Umbilical cord (tissue), 2 donors: ENCODE measurements at places on chromosomes 7 and 10. TPM values are rescaled to one million over a fixed set of nuclear protein-coding genes. Genes with fewer than 3 reads are reported as not detected.

DNA sequence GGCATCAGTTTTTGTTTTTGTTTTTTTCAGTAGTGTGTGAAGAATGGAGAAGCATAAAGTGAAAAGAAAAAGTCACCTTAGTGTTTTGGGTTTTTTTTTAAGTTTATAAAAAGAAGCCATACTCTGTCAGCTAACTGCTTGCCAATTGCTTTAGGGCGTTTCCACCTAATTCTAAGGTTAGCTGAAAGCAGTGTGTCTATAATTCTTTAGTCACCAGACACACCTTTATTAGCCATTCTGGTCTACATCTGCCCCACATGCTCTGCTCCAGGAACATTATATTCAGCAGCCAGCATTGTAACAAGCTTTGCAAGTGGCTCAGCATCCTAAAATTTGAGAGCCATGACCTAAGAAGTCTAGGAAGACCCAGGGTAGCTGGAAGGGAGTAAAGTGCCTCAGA lies 14.1 kb upstream of the SLC16A12 start:
- DNase-seq: no peak

The FMC1 gene
- 5.5 TPM for total RNA-seq

GRCh38 chr7:12583176-12583575 lies 12.7 kb downstream of the SCIN start:
- DNase-seq: no peak

The GNG11 gene
- 35.6 TPM for total RNA-seq

GRCh38 chr7:77367976-77368375 lies 48.2 kb downstream of the GSAP start:
- no peak for DNase-seq

DNA sequence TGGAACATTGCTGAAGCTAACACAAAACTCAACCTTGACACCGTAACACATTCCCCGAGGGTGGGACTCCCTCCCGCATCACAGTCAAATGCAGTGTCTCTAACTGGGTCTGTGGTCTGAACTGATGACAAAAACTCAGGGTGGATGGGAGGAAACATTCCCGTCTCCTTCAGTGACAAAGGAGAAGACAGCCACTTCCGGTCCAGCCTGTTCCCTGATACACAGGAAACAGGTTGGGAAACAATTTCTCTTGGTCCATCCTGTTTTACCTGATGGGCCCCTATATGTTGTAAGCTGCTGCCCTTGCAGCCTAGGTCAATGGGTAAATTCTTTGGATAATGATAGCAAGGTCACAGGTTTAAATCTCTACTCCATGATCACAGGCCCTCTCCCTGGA lies 20.4 kb downstream of the SLC13A4 start:
- DNase-seq: no peak

The RNF148 gene
- total RNA-seq: 0.48 TPM

- DNase-seq: no peak
Measured at GRCh38 chr10:117132751-117133231, 5.3 kb downstream of the VAX1 start.

The TMEM139 gene
- 0.72 TPM for total RNA-seq

- DNase-seq: peak; percentile 33
Measured at GRCh38 chr7:87344446-87344845, 1.0 kb upstream of the CROT start.

GRCh38 chr10:44650691-44651661 lies 260.2 kb upstream of the TMEM72 start:
- peak; percentile 24 for DNase-seq

GRCh38 chr10:101062232-101063049 lies 652 bp downstream of the KAZALD1 start:
- DNase-seq: peak; percentile 61

DNA sequence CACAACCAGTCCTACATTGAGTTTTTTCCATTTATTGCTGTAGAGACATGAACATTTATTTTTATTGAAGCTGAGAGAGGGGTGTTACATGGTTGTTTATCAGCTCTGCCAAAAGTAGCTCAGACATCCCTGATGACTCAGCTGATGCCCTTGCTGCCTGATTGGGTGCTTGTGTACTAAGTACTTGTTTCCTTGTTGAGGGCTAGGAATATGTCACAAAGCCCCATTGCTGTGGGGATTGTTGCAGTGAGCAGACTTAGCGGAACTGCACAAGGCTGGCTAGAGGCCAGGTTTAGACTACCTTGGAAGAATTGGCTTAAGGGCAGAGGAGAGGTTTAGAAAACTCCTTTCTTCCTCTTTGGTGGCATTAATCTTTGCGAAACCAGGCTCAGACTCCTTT lies 110.6 kb downstream of the AUTS2 start:
- peak; percentile 22 for DNase-seq

DNA sequence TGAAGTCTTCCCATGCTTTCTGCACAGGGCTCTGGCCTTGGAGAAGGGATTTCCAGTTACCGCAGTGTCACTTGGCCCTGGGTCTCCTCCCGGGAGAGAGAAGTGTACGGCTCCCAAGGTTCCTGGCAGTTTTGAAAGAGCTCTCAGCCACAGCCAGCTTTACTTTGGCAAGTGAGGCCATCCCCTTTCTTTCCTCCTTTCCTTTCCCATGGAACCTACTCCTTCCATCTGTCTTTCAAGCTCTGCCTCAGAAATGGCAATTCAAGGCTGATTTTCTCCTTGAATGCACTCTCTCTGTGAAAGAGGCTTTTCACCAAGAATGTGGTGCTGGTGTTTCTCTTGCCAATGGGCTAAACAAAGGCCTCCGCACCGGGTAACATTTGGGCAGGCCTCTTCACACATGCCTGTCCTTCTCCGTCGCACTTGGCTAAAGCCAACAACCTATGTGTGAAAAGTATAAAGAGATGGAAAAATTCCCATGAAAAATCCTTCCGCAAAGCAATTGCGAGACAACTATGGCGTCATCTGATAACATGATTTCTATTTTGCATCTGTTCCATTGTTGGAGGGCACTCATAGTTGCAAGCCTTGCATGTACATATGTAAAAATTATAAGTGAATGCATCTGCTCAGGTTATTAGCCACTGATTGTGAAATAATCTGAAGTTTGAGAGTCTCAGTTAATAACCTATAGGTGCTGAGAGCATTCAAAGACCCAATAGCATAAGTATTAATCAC lies 125.4 kb downstream of the PFKFB3 start:
- no peak for DNase-seq

GRCh38 chr7:140867467-140868462 lies 57.0 kb downstream of the BRAF start:
- DNase-seq: no peak

DNA sequence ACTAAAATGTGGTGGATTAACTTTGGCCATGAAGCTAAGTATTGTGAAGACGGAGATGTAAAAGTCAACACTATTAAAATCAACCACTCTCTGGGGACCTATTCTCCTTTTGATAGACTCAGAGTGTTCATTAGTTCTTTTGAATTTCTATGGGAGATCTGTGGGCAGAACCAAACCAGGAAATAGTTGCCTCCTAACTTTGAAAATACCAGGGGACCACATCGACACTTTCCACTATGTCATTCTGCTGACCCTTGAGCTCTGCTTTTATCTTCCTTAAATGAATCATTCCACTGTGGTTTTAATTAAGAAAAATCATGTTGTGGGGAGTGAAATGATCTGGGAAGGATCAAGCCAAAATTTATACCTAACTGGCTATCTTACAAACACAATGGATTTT lies 960.5 kb downstream of the GATA3 start:
- no peak for DNase-seq

The ABCB1 gene
- 8.7 TPM for total RNA-seq

- no peak for DNase-seq
Measured at GRCh38 chr7:121562259-121562658, 166.2 kb upstream of the FAM3C start.

GRCh38 chr10:51620131-51620530 lies 79.3 kb downstream of the CSTF2T start:
- DNase-seq: no peak

- DNase-seq: no peak
Measured at GRCh38 chr10:71659111-71659634, 60.4 kb downstream of the C10orf105 start.

DNA sequence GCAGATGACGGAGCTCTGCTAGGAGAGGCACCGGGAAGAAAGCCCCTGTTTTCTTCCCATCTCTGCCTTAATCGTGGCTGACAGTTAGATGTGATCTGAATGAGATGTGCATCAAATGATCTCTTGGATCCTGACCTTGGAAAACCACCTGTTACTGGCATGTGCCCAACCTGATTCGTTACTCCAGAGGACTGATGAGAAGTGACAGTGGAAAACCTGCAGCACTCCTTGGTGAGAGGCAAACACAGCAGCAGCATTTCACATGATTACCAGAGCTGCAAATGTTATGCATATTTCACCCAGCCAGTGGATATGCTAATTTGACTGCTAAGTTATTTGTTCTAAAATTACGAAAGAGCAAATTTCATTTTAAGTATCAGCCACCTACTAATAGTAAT lies 95.3 kb downstream of the PTPRN2 start:
- no peak for DNase-seq

DNA sequence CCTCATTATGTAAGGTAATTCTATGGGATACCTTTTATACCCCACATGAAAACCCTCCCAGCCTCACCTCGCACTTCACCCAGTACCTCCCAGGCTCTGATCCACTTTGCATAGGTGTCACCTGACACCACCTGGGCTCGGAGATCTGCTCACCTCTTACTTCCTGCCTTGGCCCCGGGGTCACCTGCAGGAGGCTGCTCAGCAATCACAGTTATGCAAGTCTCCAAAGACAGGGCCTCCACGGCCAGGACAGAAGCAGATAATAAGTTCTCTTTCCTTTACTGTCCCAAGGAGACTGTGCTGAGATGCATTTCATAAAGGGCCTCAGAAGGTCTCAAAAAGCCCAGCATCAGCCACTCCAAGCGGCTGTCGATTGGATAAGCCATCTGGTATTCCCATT lies 112.4 kb upstream of the PPP2R2D start:
- DNase-seq: no peak

The UPK3BL2 gene
- 21.9 TPM for total RNA-seq

The GIMAP8 gene
- total RNA-seq: 1.2 TPM

- no peak for DNase-seq
Measured at GRCh38 chr10:78749898-78750297, 318.9 kb upstream of the ZMIZ1 start.

DNA sequence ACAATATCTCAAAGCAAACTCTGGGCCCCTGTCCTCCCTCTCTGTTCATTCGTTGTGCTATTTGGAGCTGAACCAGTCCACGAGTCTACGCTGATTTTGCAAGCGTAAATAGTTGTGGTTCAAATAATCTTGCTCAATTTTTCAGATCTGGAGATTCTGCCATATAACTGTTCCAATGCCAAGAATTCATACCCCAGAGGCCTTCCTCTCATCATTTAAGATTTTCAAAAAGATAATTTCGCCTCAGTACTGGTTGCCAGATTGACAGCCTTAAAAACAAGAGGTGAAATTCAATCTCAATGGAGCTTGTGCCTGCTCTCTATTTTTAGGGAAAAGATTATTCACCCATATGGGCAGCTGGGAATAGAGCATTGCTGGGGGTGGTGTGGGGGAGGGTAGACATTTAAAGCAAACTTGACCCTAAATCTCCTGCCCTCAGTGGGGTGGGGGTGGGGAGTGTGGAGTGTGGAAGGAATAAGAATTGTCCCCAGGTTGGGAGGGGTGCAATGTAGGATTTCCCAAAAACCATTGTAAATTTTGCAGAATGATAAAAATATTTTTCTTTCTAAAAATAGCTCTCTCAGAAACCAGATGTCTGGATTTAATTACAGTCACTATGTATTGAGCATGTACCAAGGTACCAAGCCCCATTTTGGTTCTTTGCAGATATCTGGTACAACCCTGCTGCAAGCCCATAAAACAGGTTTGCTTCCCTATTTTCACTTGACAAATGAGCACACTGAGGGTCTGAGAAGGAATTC lies 104.7 kb upstream of the EEPD1 start:
- peak; percentile 77 for DNase-seq

DNA sequence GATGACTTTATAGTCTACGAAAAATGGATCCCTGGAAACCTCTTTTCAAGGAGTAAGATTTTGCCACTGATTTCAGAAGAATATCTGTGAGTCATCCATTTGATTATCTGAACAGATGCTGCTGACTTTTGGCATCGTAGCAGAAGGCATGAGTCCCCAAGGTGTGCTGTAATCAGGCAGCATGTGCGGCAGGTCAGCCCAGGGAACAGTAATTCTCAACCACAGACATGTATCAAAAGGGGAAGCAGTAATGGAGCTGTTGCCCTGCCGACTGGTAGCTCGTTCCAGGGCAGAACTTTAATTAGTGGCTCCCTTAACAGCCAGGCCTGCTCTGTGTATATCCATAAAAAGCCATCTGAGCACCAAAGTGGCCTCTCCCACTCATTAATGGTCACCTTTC lies 5.7 kb upstream of the VWC2 start:
- DNase-seq: no peak

GRCh38 chr7:102272075-102272916 lies 14.4 kb upstream of the SH2B2 start:
- peak; percentile 70 for DNase-seq

- DNase-seq: no peak
Measured at GRCh38 chr7:70472601-70473237, 659.2 kb upstream of the GALNT17 start.

The FKBP6 gene
- total RNA-seq: 0.72 TPM

DNA sequence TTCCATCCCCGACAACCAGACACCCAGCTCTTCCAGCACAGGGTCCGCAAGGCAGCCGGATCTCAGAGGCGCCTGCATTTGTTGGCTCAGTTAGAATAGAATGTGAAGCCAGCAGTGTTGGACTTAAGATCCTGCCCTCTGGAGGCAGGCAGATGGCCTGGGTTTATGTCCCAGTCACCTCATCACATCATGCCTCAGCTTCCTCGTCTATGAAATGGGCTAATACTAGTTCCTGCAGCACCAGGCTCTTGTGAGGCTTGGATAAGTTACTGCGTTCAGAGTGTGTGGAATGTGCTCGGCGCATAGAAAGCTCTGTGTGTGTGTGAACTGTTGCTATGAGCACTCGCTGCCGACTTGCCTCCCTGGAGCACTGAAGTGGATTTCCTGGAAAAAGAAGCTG lies 202.5 kb upstream of the GPR26 start:
- DNase-seq: peak; percentile 24

The OPN4 gene
- 0.48 TPM for total RNA-seq

The ZNF488 gene
- 0.96 TPM for total RNA-seq

DNA sequence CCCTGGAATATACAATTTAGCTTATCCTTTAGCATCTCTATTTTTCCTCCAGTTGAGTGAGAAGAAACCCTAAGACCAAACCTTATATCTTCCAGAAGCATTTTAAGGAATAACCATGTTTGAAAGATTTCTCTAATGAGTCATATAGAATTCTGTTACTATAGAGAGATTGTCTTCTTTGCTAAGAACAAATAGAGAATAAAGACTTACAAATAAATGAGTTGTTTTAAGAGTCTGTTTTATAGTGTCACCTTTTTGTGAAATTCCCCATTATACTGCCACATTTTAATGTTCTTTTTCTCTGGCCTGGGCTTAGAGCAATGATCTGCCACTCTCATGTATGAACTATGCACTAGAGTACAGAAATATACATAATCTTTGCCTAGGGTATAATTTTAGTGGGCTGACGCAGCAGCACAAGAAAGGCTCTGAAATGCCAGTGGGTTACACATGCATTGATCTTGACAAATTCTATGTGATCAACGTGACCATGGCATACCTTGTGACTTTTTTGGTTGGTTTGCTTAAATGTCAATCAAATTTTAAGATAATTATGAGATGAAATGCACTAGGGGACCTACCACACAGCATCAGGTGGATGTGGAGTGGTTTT lies 145.1 kb upstream of the MKLN1 start:
- no peak for DNase-seq
